Adrenal gland (tissue), 19 donors: ENCODE measurements at places on chromosomes 6 and 20. TPM values are rescaled to one million over a fixed set of nuclear protein-coding genes. Genes with fewer than 3 reads are reported as not detected.

DNA sequence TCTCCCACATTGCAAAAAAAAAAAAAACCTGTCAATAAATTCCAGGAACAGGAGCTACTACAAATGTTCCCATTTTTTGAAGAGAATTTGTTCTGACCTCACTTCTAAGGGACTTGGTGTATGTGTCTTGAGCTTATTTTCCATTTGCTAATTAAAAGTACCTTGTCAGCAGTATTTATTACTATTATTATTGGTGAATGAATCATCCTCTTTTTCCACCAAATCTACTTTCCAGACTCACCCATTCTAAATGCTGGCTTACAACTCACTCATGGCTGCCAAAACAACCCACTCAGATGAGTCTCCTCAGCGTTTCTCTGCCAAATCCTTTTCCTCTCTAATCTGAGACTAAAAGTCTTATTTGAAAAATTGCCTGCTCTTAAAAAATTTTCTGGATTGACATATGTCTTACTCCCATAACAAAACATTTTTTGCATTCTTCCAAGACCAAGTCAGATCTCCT, 33.2 kb upstream of the TASP1 start:
- DNase-seq = no peak

DNA sequence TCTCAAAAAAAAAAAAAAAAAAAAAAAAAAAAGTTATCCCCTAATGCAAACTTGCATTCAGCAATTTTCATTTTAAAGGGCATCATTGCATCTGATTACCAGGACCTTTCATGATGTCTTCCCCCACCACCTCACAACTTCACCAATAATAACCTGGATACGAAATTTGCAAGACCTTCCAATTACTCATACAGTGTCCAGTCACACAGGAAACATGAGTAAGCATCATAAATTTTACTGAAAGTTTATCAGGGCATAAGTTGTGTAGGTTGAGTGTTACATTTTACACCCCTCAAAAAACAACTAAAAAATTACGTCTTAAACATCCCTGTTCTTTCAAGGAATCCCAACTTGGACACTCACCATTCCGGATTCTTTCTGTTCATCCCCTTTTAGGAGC, 79.1 kb upstream of the ANKEF1 start:
- DNase-seq = no peak

GRCh38 chr6:33739571-33739970, 7.1 kb downstream of the IP6K3 start:
- DNase-seq = no peak

- no peak for DNase-seq
These were observed 185.3 kb upstream of the KCNG1 start for GRCh38 chr20:51208162-51208561.

DNA sequence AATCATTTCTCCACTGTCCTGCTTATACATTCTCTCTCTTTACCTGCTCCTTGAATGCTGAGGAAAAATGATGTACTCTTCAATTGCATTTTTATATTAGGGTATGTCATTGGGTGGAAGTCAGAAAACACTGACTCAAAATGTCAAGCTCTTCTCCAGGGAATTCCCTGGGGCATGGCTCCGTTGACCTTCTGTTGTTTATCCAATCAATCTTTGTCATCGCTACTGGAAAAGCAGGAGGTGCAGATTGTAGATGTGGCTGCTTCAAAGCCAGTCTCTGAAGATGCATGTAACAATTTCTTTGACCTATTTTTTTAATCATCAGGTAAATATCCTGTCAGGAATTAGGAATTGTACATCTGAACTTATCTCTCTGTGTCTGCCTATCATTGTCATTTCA, 63.9 kb upstream of the TENT5A start:
- DNase-seq = no peak

GRCh38 chr6:154931711-154932424, 63.2 kb upstream of the TIAM2 start:
- DNase-seq = no peak

DNA sequence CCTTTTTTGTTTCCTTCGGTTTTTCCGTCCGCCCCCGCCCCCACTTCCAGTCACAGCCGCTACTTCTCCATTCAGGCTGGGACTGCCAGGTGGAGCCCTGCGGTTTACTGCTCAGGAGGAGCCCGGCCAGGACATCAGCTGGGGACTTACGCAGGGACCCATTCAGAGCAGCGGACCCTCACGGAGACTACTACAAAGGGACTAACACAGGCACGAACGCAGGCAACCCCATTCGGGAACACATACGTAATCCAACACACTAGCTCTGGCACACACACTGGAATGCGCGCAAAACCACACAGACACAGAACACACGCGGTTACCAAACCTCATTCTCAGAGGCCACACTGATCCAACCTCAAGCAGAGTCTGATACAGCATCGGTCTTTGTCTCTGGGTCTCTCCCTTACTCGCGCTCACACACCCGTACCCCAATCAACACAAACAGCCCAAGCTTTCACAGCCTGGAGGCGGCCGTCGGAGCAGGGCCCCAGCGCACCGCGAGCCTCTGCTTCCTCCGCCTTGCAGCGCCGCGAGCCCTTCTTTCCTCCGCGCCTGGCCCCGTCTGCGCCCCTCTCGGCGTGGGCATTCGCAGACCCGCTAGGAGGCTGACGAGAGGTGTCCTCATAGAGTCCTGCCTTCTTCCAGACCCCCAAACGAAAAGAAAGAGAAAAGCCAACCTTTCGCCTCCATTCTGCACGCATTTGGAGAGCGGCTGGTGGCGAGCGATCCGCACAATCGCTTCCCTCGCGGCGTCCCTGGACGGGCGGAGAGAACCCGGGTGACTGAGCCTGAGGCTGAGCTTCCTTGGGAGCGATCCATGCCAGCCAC, 1.1 kb upstream of the SLC32A1 start:
- DNase-seq = no peak

GRCh38 chr20:56769921-56770600, 141.0 kb downstream of the TFAP2C start:
- DNase-seq = no peak

- no peak for DNase-seq
These were observed 129.2 kb downstream of the FYN start for GRCh38 chr6:111743862-111744692.

DNA sequence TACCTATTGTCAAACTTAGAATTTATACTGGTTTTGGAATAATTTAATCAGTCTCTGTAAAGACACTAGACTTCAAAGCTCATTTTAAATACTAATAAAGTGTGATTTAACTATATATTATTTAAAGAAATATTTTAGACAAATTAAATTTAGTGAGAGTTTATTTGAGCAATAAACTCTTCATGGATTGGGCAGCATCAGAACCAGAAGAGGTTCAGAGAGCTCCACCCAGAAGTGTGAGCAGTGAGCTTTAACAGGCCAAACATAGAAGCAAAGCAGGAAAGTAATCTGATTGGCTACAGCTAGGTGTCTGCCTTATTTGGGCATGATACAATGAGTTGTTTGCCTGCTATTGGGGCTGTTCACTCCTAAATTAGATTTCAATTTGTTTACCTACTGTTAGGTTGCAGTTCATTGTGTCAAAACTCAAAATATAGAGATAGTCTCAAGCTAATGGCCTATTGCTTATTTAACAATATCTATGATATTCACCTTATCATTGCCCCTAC, 355.1 kb upstream of the RNF217 start:
- DNase-seq = no peak

DNA sequence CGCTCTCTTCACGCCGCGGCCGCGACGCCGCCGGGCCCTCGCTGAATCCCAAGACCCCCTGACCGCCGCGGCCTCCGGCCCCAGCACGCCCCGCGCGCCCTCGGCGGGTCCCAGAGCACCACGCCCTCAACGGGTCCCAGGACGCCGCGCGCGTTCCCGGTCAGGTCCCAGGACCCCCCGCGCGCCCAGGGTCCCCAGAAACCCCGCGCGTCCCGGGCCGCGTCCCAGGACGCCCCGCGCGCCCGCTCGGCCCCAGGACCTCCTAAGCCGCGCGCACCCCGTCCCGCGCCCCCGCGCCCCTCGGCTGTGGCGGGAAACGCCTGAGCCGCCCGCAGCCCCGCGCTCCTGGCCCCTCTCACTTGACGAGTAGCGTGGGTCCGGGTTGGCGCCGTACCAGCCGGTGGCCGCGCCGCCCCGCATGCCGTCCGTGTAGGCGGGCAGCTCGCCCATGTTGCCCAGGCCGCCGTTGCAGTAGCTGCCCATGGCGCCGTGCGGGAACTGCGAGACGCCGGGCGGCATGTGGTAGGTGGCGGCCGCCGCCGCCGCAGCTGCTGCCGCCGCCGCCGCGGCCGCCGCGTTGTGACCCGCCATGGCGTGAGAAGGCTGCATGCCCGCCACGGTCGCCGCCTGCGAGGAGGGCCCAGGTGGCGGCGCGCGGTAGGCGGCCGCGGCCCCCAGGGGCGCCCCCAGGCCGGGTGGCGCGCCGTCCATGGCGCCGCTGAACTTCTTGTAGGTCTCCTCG, 556 bp downstream of the NKX2-4 start:
- no peak for DNase-seq

DNA sequence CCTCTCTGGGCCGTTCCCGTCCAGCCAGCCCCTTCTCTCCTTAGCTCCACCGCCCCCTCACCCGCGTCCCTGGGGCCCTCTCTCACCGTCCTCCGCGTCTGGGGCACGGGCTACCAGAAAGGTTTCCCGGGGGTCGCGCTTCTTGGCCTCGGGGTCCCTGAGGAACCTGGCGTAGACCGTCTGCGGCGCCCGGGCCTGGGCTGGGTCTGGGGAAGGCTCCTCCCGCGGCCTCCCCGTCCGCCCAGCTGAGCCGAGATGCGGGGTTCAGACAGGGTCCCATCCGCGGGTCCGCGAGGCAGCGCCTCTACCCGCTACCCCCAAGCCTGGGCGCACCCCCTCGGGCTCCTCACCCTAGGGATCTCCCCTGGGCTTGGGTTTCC, 1.1 kb downstream of the TULP1 start:
- no peak for DNase-seq

- DNase-seq = no peak
These were observed 672.9 kb upstream of the CITED2 start for GRCh38 chr6:140047321-140047720.

Gene EPB41L1
- 162 TPM for total RNA-seq

Gene CTAGE9
- not detected for total RNA-seq

Gene ASIP
- 1.0 TPM for total RNA-seq

Gene TP53INP2
- 9.4 TPM for total RNA-seq

Gene OLIG3
- not detected for total RNA-seq
